ENCODE measurements at places on chromosomes 1 and 21.

- peak; percentile 86 for DNase-seq
Measured at GRCh38 chr1:155176544-155177071, 3.0 kb downstream of the TRIM46 start.

GRCh38 chr1:30966690-30967369 lies 58.3 kb upstream of the SDC3 start:
- DNase-seq: no peak

DNA sequence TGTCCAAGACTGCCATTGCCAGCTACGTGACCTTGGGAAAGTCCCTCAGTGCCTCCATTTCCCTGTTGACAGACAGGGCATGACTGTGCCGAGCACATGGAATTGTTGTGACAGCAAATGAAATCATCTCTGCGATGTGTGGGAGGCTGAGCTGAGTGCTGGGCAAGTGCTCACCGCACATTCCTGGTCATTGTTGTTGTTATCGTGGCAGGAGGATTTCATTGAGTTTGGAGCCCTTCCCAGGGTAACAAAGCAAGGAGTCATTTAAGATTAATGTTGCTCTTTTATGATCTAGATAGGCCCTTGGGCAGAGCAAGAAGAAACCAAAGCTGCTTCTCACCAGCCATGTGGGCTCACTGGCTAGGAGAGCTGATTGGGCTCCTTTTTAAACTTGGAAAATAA lies 39.6 kb upstream of the ITPKB start:
- DNase-seq: no peak

DNA sequence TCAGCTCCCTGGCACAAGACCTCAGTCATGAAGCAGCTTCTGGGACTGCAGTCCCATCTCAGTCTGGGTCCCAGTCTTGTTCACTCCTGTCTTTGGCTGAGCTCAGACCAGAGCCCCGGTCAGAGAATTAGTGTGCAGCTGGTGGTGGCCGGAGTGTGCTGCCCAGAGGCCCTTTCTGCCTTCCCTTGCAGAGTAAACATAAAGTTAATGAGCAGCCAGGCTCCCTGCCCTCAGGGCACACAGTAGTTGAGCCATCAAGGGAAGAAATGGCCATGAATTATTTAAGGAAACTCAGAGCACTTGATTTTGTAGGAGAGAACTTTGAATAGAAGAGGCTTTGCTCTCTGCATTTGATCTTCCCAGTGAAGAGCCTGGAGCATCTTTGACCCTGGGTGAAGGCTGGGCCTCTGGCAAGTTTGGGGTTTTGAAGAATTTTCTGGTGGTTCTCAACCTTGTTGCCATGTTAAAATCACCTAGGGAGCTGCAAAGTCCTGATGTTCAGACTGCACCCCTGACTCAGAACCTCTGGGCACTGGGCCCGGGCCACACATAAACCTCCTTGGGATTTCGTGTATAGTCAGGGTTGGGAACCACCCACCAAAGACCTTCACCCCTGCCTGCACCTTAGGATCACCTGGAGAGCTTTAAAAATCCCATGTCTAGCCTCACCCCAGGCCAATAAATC lies 26.4 kb upstream of the SELENON start:
- no peak for DNase-seq

DNA sequence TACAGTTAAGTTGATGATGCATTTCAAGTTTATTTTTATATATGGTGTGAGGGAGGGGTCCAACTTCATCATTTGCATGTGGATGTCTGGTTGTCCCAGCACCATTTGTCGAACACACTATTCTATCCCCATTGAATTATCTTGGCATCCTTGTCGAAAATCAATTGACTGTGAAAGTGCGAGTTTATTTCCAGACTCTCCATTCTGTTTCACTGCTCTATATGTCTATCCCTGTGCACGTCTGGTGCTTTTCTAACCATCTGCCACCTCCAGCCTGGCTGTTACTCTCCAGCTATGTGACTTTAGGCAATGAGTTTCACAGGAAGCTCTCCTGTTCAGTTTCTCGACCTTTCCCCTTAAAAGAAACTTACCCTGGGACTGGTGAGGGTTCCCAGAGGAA lies 137.1 kb upstream of the KLHDC7A start:
- DNase-seq: no peak

Data from activated T-cell treated with anti-CD3 and anti-CD28 coated beads, Interleukin-2, amount 50 U/mL, for 1 hour (primary cell).